ENCODE measurements at places on chromosomes 7 and 10.
A peak's percentile ranks its signal among the peaks of the same experiment; 100 is the strongest.

DNA sequence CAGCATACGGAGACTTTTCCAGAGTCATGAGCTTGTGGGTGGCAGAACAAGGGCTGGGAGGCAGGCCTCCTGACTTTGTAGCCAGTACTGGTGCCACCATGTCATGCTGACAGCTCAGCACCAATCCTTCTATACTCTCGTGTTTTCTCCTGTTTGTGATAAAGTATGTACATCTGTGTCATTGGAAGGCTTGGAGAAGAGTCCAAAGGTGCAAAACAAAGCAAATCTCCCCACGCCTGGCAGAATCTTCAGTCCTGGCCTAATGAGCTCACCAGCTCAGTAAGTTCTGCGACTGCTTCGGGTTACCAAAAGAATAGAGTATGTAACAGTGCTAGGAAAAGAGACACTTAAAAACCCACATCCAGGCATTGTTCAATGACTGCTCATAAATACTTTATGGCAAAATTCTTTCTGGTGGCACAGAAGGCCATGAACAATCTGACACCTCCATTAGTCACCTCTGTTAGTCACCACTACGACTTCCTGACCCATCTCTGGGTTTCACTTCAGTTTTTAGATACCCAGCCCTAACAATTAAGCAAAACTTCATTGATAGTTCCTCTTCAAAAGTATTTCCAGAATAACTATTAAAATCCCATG lies 24.5 kb downstream of the STEAP1 start:
- no peak for DNase-seq

DNA sequence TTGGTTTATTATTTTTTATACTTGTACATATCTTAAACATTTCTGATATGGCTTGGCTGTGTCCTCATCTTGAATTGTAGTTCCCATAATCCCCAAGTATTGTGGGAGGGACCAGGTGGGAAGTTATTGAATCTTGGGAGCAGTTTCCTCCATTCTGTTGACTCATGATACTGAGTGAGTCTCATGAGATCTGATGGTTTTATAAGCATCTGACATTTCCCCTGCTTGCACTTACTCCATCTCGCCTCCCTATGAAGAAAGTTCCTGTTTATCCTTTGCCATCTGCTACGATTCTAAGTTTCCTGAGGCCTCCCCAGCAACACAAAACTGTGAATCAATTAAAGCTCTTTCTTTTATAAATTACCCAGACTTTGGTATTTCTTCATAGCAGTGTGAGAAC lies 207.7 kb downstream of the TPK1 start:
- DNase-seq = no peak

GRCh38 chr7:124086843-124087242 lies 54.0 kb upstream of the TMEM229A start:
- no peak for DNase-seq

- DNase-seq = no peak
These were observed 87.8 kb upstream of the RHEB start for GRCh38 chr7:151607464-151607867.

DNA sequence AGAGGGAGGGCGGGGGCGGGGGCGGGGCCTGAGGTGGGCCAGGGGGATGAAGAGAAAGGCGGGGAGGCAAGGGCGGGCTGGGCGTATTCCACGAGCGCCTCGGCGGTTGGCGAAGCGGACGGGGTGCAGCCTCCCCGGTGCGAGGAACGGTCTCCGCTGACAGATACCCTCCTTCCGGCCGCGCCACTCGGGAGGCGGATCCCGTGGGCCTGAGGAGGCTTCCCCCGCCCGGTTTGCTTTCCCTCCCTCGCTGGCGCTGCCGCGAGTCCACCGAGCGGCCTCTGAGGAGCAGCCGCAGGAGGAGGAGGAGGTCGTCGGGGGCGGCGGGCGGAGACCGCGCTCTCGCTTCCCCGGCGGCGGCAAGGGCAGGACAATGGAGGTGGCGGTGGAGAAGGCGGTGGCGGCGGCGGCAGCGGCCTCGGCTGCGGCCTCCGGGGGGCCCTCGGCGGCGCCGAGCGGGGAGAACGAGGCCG lies at the start of gene TRIM24:
TRIM24 (plus strand) TSS at position 84 of the 473 bp plus-strand sequence; CDS start at position 374, 290 bp downstream.
- DNase-seq = no peak

DNA sequence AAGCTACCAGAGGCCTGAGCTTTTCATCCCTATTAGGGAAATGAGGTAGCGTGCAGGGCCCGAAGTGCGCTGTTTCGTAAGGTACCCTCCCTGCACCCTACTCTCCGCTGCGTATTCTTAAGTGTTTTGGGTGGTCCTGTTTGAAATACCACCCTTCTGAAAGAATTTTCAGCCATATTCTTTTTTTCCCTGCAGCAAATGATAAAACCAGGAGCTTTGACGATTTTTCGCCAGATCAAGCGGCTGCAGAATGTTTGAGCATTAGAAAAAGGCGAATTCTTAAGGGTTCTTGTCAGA lies 1.2 kb downstream of the RSBN1L start:
- DNase-seq = peak; percentile 45

DNA sequence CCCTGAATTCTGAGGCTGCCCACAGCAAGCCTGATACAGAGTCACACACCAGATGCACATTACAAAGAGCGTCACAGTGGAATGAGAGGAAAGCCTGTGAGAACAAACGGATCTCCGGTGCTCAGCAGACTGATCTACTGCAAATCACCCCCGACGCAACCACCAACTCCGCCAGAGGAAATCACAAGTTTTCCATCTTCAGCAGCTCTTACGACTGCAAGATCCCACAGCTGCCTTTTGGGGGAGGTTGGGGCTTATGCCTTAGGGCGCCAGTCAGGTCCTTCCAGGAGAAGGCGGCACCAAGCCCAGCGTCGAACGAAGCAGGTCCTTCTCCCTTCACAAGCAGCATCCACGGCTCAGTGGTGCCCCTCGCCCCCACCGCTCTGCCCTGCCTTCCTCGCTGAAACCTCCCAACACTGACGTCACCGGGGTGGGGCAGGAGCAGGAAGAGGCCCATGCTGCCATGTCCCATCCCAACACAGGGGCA lies 32.5 kb downstream of the PTPRN2 start:
- DNase-seq = no peak

DNA sequence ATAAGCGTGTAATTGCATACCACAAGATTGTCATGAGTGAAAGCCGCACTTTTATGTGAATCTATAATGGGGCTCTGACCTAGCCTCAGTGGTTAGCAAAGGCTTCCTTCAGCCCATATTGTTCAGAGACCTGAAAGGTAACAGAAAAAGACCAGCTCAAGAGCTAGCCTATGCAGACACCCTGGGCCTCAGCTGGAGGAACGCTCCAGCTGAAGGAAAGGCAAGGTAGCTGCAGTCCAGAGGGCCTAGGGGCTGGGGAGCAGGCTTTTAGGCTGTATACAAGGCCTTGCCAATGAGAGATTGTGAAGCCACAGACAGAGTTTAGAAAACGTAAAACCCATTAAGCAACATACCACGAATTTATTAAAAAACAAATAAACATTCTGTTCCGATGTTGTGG lies 246.6 kb upstream of the GHITM start:
- no peak for DNase-seq

- no peak for DNase-seq
These were observed 143.2 kb downstream of the NRCAM start for GRCh38 chr7:108313086-108313485.

GRCh38 chr10:81179324-81179723 lies 641.6 kb downstream of the SH2D4B start:
- DNase-seq = no peak

- DNase-seq = no peak
These were observed 57.4 kb downstream of the EEPD1 start for GRCh38 chr7:36210291-36210922.

GRCh38 chr7:29588212-29588611 lies 24.6 kb downstream of the PRR15 start:
- DNase-seq = no peak
